ENCODE measurements at places on chromosomes 4 and X. TPM values are rescaled to one million over a fixed set of nuclear protein-coding genes. Genes with fewer than 3 reads are reported as not detected.

DNA sequence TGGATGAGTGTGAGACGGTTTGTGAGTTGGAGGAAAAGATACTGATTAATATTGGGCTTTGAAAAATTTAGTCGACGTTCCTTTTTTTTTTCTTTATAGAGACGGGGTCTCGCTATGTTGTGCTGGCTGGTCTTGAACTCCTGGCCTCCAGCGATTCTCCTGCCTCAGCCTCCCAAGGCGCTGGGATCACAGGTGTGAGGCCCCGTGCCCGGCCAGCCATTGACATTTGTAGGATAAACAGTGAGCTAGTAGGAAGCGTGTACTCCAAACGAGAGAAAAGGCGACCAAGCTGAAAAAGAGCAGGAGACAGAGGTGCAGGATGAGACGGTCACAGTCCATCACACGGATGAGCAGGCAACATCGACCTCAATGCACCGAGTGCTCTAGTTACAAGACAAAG, 19.4 kb downstream of the PPP2R3B start:
- DNase-seq = peak; percentile 52

GRCh38 chrX:128769495-128769894, 717.3 kb upstream of the ACTRT1 start:
- DNase-seq = no peak

DNA sequence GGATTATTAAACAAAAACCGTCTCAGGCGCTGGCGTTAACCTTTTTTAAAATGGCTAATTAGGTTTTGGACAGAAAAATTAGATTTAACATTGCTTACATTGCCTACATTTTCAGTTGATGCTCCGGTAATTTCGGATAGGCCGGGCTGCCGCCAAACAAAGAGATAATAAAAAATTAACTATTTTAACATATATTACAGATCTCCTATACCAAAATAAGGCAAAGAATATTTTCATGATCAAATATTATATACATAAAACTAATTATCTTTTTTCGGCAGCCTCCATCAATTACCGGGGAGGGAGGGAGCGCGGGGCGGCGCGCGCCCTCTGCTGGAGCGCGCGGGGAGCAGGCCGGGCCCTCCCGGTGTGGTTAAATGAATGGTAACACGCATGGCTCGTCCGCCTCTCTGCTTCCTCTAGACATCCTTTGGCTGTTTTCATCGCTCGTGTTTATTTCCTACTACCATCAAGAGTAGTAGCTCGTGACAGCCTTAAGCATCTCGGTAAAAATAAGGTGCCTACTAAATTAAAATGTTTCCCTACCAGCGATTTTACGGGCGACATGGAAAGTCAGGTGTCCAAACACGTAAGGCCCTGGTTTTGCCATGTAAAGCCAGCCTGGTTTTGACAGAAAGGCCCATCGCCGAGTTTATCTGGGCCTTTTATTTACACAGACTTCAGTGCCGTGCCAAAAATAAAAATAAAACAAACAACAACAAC, 52.4 kb upstream of the TMEM33 start:
- peak; percentile 99 for DNase-seq

DNA sequence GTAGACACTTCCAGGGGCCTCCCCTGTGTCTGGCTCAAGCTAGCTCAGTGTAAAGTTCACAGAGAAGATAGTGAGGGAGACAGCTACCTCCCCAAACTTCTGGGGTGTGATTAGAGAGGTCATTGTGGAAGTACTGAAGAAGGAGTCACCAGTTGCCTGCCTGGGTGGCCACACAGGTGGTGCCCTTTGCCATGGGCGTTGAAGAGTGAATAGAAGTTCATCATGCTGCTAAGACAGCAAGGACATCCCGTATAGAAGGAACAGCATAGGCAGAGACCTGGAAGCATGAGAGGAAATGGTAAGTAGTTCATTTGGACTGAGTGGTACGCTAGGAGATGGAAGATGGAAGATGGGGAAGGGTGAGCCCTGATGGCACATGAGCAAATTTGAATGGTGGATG, 110.1 kb downstream of the PJA1 start:
- DNase-seq = no peak

DNA sequence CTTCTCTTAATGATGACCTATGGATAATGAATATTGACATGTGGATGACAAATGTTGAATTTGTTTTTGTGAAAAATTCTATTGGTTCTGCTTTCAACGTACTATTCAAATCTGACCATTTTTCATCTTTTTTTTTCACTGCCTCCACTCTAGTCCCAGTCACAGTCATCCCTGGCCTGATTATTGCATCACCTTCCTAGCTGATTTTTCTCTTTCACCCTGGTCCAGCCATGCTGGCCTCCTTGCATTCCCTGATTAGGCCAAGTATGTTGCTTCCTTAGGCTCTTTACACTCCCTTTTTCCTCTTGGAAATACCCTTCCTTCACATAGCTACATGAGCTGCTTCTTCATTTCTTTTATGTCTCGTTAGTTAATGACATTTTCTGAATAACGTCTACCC, 58.1 kb upstream of the MAP9 start:
- no peak for DNase-seq

DNA sequence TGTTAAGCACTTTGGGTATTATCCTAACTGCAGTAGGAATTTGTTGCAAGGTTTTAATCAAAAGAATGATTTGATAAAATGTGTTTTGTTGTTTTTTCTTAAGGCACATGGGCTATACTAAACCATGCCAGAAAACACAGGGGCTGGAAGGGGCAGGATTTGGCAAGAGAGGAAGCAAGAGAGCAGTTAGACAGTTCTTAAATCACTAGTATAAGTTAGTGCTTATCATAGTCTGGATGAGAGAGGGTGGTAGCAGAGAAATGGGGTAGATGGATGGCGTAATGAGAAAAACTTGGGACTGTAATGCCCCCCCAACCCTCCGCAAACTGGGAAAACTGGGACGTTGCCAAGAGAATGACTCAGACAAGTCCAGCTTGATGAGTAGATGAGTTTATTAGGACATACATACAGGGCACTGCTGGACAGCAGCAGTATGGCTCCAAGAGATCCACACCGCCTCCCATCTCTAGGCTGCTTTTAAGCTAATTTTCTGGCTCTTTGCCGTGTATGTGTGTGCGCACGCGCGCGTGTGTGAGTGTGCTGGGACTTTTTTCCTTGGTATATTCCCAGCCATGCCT, 151.5 kb downstream of the PDLIM5 start:
- DNase-seq = peak; percentile 86

GRCh38 chr4:7675612-7676320, 241.0 kb upstream of the PSAPL1 start:
- peak; percentile 30 for DNase-seq

DNA sequence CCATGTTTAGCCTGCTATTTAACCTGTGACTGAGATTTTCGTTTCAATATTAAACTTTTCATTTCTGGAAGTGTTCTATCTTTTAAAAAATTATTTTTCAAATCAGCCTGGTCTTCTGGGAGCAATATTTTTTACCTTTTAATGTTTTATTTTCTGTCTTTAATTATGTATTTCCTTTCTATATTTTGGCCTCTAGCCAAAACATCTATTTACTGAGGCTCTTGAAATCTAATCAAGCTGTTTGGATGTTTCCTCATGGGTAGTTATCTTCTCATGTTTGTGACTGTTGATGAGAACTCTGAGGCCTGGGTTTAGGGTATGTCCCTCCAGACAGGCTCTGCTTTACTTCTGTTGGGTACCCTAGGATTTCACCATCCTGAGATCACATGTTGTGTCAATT, 10.3 kb upstream of the SLC10A4 start:
- no peak for DNase-seq

GRCh38 chrX:153765138-153766079, 1.4 kb downstream of the PLXNB3 start:
- peak; percentile 90 for DNase-seq

DNA sequence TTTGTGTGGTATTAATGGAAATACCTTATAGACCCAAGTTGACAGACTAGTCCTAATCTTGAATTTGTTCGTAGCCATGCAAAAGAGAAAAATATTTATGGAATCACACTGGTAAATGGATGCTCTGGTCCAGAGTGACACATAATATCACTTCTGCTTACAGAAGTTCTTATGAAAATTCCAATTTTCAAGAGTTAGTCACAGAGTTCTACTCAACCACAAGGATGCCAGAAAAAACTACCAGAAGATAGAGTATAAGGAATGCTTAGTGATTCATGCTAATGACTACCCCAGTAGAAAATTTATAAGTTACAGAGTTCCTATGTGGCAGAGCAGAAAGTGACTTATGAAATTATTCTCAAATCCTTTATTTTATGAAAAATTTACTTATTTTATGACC, 1384.8 kb downstream of the FAM133A start:
- DNase-seq = no peak

DNA sequence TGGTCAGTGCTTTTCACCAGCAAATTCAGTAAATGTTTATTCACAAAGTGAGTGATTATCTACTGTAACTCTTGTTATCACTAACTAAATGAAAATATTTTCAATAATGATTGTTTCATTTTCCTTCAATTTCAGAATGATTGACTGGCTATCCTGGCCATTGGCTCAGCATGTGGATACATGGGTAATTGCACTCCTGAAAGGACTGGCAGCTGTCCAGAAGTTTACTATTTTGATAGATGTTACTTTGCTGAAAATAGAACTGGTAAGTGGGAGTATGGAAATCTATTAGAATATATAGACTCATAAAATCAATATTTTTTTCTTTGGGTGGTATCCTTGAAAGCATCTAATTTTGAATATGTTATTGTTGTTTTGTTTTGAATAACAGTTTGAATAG, 10.9 kb downstream of the USP38 start:
- no peak for DNase-seq

- DNase-seq = no peak
Observed at GRCh38 chr4:189500970-189501369, 439.7 kb upstream of the FRG1 start.

- no peak for DNase-seq
Observed at GRCh38 chr4:43244688-43245382, 352.3 kb downstream of the GRXCR1 start.

DNA sequence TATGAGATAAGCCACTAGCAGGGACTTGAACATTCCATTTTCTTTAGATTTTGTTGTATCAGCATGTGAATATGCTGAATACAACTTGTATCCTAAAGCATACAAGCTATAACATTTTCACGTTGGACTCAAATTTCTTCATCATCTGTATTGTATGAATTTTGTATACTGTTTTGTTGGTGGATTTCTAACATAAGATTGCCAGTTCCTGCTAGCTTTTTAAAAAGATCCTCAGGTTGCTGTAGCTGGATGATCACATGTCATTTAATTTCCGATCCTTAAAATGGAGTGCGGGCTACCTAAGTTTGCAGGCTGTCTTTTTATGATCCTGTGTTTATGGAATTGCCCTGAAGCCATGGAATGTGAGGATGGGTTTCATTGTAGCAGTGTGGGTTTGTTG, 6.9 kb downstream of the PDLIM5 start:
- DNase-seq = no peak

GRCh38 chr4:19514276-19515070, 737.2 kb upstream of the SLIT2 start:
- DNase-seq = no peak

DNA sequence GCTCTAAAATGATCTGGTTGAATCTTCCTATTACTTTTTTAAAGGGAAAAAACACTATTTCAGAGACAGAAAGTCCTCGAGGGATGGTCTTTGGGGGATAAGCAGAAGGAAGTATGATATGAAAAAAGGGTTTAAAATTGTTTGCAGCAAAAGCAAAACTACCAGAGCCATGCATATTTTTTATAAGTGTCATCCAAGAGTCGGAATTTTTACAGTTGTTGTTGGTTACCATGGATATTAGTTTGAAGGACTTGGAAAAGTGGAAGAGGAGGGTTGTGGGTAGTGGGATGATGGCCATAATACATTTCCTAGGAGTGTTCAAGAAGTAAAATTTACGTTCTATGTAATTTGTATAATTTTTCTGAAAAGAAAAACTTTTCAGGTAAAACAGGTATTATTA, 134.4 kb downstream of the PCDH7 start:
- no peak for DNase-seq

Gene COL4A5
- total RNA-seq = 0.36 TPM

Gene PF4V1
- total RNA-seq = not detected

Gene BEND4
- not detected for total RNA-seq

Gene GUCY1A1
- total RNA-seq = 0.29 TPM

Gene PNMA5
- not detected for total RNA-seq
